Substantia nigra (tissue), 51 donors: ENCODE measurements at places on chromosomes 2 and 18.

DNA sequence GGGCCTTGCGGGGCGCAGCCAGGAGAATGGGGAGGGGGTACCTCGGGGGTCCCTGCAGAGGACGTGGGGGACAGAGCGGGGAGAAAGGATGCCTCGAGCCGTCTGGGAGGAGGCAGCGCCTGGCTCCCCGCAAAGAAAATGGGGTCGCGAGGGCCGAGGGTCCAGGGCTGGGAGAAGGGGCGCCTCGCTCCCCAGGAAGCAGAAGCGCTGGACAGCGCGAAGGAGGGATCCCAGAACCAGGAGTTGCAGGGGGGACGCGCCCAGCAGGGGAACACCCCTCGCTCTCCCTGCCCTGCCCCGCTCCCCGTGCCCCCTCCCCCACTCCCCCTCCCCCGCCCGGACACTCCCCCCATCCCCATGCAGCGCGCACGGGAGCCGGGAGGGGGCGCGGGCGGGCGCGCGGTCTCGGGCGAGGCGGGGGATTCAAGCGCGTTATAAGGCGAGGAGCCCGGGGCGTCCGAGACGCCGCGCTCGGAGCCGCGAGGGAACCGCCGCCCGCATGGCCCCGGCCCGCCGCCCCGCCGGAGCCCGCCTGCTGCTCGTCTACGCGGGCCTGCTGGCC is at the start of gene ERFE:
ERFE (plus strand) TSS at position 462 of the 562 bp plus-strand sequence; CDS start at position 500, 38 bp downstream.
- no peak for DNase-seq

- DNase-seq, result no peak
These were observed 139.3 kb downstream of the ASXL3 start for GRCh38 chr18:33717339-33717738.

DNA sequence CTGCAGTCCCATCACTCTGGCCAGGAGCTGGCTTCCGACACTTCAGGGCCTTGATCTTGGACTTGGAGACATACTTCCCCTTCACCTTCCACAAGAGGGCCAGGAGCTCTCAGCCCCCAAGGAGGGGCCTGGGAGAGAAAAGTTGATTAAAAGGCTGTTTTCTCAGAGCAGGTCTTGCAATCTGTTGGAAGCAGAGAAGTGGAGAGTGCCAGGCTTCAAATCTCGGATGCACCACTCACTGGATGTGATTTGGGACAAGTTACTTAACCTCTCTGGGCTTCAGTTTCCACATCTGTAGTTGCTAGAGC is 255.3 kb downstream of the CYP26B1 start:
- no peak for DNase-seq

DNA sequence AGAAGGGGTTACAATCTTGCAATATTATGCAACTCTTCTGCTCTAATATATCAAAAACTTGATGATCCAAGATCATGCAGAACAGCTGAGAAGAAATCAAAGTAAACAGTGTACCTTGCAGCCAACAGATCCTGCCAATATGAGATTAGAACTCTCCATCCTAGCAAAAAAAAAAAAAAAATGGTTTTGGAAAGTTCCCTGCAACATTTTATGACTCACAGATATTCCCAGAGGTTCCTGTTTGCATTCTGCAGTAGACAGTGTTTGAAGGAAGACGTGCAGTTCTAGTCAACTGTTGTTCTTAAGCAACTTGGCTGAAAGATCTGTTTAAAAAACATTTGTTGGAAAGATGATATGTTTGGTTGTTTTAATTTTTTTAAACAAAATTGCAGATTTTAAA is 103.6 kb upstream of the WDR75 start:
- DNase-seq, result no peak

GRCh38 chr2:143704451-143705106 is 575.4 kb downstream of the ARHGAP15 start:
- no peak for DNase-seq

GRCh38 chr2:222844323-222844722 is 16.5 kb upstream of the ACSL3 start:
- DNase-seq, result no peak

DNA sequence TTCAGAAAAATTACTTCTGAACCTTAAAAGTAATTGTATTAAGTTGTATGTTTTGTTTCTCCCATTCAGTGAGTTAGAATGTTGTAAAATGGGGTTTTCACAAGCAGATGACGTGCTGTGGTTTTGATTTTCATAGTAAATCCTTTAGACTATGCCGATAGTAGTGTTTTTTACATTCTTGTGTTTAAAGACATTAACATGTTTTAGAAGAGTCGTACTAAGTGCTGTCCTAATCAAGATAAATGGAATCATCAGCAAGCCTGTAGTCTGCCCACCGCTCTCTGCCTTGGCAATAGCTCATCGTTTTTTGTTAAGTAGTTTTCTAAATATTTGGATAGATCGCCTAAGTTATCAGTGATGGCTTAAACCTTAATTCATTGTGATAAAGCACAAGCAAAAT is 21.5 kb downstream of the PKP4 start:
- no peak for DNase-seq

DNA sequence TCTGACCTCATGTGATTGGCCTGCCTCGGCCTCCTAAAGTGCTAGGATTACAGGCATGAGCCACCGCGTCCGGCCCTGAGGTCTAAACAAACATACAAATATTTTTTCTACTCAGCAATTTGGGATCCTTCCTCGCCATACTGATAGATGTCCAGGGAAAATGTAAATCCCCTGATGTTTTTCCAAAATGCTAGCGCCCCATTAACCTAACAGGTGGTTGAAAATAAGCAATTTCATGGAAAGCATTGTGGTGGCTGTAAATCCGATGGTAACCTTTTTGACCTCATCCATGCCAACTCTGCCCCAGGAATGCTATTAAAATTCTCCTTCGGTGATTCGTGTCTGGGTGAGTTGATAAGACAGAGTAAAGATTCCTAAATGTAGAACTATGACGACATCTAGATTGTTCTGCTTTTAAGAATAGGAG is 19.3 kb downstream of the GEMIN6 start:
- no peak for DNase-seq

DNA sequence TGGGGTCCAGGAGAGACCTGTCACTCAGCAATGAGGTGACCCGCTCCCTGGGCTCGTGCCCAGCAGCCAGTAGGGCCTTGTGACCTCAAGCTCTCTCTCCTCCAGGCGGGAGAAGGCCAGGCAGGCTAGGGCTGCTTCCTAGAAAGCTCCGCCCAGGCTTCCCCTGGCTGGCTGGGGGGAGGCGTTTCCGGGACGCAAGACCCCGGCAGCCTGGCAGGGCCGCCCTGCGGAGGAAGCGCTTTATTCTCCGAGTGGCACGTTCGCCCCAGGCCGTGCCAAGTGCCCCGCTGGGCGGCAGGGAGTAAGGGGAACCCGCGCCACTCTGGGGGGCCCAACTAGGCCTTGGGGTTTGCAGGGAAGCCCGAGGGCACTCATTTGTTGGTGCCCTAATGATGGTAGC is 21.2 kb upstream of the EPAS1 start:
- no peak for DNase-seq

DNA sequence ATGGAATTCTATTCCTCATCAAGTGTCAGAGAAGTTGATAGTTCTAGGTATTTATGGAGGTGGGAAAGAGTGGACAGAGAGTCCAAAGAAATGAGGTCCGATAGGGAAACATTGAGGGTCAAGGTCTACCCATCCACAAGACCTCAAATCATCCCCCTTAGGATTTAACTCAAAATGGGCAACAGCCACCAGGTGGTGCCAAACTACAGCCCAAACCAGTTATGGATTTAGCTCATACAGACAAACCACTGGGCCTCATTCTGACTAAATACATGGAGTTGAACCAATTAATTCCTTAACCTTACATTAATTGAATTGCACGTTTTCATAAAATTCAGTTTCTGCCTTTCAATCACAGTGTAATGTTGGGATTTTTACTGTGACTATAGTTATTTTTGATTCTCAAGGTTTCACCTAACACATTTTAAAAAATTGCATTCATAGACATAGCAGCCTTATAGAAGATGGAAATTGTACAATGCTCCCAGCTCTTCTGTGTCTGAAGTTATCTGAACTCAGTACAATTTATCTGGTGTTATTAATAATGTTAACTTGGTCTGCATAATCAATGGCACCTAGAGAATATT is 98.2 kb upstream of the HNMT start:
- DNase-seq, result no peak

GRCh38 chr2:138974651-138975050 is 194.5 kb upstream of the NXPH2 start:
- no peak for DNase-seq
